ENCODE measurements at places on chromosomes 3 and 15. TPM values are rescaled to one million over a fixed set of nuclear protein-coding genes. Genes with fewer than 3 reads are reported as not detected.

ACTRT3 gene
- 1.7 TPM for total RNA-seq

ALDH1A2 gene
- not detected for total RNA-seq

KY gene
- 0.66 TPM for total RNA-seq

ITIH3 gene
- not detected for total RNA-seq

CFAP100 gene
- total RNA-seq: not detected

TRH gene
- not detected for total RNA-seq

GRCh38 chr3:71510510-71510909, 73.0 kb downstream of the FOXP1 start:
- DNase-seq: peak; percentile 47

DNA sequence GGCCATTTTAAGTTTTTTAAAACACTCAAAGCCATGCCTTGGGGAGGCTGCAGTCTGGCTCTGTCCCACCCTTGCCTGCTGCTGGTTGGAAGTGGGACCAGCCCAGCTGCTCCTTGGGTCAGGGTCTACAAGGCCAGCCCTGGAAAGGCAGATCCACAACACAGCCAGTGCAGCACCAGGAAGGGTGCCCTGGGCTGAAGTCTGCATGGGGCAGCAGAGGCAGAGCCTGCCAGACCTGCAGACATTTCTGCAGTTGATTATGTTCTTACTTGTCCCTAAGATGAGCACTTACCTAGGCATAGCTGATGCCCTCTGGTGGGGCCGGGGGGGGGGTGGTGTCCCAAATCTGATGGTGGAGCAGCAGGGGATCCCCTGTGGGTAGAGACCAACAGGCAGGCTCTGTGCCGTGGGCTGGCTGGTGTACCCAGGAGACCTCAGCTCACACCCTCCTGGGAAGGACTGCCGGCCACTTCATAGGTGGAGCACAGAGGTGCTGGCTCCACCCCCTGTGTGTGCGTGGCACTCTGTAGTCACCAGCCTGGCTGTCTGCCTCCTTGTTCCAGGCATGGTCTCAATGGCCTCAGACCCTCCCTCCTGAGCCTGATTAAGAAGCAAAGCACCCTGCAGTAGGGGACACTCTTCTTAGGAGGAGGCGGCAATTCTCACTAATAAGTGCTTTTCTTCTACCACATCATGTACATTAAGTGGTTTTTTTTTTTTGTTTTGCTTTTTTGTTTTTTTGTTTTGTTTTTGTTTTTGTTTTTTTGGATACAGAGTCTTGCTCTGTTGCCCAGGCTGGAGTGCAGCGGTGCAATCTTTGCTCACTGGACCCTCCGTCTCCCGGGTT, 97.4 kb upstream of the KLF13 start:
- DNase-seq: no peak

DNA sequence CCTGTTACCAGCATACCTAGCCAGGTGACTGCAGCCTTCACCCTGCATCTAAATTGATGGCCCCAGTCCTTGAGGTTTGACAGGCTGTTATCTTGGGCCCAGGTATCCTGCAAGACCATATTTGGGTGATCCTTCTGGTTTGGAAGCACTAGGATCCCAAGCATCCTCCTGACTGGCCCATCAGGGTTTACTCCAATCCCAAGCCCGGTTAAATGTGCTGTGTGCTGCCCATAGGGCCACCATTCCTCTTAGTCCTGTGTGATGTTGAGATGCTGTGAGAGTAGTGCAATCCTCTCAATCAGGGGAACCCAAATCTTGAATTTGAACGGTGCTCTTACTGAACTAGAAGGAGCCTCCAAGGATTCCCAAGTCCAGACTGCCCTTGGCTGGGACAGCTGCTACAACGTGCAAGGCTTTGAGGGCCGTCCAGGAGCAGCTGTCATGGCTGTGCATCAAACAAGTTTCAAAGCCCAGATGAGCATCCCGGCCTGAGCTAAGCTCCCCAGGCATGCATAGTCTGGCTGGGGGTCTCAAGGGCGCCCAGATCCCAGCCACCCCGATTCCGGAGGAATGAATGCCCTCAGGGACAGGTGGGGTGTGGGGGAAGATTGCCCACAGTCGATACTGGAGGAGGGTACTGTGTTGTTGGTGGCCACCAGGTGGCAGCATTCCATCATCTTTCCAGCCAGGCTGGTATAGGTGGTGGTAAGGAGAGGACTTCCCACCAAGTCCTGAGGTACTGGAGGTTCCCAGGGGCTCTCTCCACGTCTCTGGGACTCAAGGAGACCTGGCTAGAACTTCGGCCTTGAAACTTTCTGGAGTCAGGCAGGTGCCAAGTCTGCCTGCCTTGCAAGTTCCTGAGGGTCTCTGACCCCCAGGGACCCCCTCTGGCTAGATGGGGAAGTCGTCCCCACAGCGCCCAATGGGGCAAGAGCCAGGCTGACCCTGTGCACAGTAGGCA, 32.6 kb downstream of the RBM5 start:
- peak; percentile 66 for DNase-seq

DNA sequence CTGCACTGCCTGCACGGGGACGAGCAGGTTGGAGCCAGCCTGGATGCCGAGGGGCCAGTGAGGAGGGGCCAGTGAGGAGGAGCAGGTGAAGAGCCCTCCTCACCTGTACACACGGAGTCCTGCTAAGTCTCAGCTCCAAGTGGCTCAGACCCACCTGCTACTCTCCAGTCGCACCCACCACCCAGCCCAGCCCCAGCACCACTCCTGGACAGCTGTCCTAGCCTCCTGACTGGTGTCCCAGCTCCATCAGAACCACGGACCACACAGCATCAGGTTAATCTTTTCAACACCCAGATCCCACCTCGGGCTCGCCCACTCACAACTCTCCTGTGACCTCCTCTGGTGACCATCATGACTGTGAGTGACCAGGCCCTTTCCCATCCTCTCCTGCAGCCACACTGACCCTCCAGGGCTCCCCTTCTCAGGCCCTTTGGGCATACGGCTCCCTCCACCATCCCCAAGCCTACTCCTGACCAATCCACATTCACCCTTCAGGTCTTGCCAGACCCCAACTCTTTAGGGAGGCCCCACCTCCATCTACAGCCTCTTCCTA, 13.8 kb downstream of the EFCC1 start:
- no peak for DNase-seq

GRCh38 chr3:42055291-42055690, 35.9 kb upstream of the TRAK1 start:
- peak; percentile 50 for DNase-seq

DNA sequence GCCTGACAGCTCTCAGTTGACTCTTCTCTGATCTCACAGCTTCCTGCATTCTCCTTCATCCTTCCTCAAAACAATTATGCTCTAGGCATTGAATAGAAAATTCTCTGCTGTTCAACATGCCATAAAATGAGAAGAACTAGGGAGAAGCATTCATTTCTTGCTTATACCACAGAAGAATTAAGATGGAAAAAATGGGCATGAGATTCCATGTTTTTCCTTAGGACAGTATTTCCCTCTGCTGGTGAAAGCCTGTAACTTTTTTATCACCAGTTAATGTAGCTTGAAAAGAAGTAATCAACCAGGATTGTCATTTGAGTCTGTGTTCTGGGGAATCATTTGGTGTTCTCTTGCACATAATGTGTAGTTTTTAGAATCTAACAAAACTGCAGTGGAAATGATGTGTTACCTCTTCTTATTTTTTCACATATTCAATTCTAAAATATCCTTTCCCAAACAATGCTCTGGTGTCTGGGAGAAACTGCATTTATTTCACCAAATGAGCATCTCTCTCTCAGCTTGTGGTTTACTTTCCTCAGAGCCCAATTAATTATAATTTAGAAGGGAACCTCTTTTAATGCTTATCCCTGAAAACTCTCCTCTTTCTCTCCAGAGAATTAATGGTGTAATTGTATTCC, 92.8 kb upstream of the DCBLD2 start:
- peak; percentile 70 for DNase-seq

DNA sequence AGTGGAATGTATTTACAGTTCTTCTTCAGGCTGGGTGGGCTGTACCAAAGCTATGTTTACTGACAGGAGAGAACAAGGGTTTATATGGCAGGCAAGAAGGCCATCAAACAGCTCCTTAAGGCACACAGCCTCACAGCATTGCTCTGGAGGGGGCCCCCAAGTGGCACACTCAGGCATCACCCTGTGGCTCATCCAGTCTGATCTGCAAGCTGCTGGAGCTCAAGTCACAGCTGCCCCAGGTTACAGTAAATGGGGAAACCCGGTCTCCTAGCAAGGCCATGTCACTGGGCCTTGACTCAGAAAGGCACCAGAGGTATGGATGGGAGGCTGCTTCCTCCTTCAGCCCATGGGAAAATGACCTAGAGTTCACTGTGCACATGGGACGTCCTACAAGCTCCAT, 67.5 kb downstream of the TFG start:
- peak; percentile 15 for DNase-seq

DNA sequence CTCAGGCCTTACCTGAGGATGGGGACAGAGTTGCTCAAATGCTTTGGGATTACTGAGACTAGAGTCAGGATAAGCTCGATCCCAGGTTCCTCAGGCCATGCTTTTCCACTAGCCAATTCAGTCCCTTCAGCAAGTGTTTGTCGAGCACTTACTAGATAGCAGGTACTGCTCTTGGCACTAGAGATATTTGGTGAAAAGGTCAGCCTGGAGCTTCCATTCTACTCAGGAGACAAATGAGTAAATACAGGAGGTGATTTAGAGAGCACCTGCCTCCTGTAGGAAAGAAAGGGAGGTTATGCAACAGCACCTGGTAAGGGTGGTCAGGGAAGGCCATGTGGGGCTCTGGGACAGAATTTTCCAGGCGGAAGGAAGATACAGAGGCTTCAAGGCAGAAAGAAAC, 99.9 kb downstream of the CACNA1D start:
- DNase-seq: no peak

DNA sequence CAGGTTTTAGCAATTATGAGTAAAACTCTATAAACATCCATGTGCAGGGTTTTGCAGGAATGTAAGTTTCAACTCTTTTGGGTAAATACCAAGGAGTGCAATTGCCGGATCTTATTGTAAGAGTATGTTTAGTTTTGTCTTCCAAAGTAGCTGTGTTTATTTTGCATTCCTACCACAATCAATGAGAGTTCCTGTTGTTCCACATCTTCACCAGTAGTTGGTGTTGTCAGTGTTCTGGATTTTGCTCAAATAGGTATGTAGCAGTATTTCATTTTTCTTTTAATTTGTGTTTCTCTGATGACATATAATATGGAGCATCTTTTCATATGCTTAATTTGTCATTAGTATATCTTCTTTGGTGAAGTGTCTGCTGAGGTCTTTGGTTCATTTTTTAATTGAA, 185.1 kb upstream of the GALNT15 start:
- no peak for DNase-seq

GRCh38 chr15:47542312-47542989, 174.9 kb upstream of the SEMA6D start:
- no peak for DNase-seq
